ENCODE measurements at places on chromosomes 1 and 21.

GRCh38 chr1:103107741-103108375 lies 464 bp downstream of the COL11A1 start:
- no peak for DNase-seq

DNA sequence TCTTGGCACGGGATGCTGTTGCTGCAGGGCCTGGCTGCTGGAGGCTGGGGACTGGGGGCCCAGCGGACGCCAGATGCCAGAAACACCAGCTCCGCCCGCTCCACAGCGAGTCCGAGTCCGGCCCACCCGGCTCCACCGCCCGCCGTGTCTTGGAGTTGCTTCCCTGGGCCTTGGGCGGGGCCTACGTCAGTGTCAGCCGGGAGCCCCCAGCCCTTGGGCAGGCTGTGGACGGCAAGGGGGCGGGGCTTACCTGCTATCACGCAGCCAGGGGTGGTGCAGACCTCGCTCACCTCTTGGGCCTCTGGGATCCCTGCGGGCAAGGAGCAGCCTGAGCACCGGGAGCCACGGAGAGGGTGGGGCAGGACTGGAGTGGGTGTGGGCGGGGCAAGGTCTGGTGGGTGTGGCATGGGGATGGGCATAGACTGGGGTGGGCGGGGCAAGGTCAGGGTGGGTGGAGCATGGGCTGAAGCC lies 21.8 kb downstream of the MMEL1 start:
- no peak for DNase-seq

- DNase-seq, result no peak
These were observed 235.3 kb upstream of the C1orf105 start for GRCh38 chr1:172185211-172185610.

- DNase-seq, result no peak
These were observed 247.0 kb upstream of the LYPLAL1 start for GRCh38 chr1:218926631-218927030.

- no peak for DNase-seq
These were observed 260.5 kb downstream of the KCNJ6 start for GRCh38 chr21:37655611-37656300.

- DNase-seq, result no peak
These were observed 91.9 kb upstream of the IGSF21 start for GRCh38 chr1:18015719-18016118.

GRCh38 chr1:5906116-5906515 lies 86.1 kb downstream of the NPHP4 start:
- no peak for DNase-seq

DNA sequence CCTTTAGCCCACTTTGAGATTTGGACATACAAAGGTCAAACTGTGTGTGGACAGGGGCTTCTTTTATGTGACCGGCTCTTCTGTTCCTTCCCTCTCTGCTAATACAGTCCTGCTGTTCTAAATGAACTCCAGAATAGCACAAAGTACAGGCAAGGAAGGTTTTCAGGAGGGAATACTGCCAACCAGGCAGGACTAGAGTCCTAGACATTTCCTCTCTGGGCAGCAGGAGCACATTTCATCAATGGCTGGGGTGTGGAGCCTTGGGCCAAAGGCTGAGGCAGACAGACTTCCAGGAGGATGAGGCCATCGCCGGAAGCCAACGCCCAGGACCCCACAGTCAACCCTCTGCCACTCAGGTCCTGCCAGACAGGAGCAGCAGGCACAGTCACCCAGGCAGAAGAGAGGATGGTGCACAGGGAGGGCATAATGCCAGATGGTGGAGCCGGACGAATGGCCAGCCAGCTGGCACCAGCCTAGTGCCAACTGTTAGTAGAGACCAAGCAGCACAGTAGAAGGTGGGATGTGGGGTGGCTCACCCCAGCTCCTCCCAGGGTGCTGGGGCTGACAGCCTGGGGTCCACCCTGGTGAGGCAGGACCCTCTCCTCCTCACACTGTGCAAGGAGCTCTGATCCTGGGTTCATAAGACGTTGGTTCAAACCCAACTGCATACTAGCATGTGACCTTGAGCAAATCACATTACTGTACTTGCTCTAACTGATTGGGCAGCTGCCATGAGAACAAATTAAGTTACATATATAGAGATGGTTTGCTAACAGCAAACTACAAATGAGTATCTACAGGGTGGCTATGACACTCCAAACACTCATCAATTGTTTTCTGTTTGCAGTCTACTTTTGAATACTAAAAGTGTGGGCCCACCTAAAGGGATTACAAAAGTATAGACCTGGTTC lies 410.7 kb downstream of the SIPA1L2 start:
- DNase-seq, result no peak

DNA sequence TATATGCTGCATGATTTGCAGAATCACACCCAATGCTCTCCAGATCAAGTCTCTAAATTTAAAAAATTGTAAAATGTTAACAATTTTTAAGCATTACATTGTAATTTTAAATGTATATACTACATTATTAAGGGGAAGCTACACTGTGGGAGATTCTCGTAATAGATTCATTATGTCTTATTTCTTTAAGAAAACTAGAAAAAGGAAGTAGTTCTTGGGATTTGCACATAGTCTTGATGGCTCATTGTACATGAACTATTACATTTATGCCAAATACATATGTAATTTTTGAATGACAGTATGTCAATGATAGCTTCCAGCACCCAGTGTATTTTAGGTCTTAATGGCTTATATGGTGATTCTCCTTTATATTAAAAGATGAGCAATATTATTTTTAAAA lies 250.3 kb downstream of the PTPRC start:
- no peak for DNase-seq

DNA sequence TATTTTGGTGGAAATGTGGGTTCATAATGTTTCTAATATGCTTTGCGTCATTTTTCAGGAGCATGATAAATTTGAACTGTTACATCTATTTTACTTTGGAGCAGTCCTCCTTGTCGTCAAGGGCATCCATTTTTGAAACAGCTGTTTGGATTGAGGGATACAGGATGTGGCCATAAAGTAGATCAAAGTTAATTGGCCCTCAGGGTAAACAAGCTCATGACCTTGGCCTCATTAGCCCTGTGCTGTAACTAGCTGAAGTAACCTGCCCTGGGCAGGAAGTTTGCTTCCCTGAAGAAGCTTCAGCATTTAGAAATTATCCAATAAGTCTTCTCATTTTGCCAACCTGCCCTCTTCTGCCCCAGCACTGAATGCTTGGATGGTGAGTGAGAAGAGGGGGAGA lies 24.8 kb upstream of the RGL1 start:
- no peak for DNase-seq

- DNase-seq, result no peak
These were observed 51.8 kb upstream of the COL18A1 start for GRCh38 chr21:45353200-45353599.

- DNase-seq, result no peak
These were observed 3.9 kb downstream of the KPNA6 start for GRCh38 chr1:32111789-32112188.

DNA sequence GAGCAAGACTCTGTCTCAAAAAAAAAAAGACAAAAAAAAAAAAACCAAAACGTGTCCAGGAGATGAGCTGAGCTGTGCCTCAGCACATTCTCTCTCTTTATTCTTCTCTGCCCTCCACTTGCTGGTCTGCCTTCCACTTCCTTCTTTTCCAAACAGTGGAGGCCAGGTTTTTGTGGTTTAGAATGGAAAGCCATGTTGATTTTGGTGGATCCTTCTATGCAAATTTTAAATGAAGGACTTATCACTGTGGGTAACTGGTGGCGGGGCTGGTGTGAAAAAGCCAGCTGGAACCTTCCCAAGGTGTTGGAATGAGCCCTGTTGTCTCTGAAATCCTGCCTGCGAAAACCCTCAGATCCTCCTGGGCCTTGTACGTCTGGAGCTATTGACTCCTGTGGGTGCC lies 61.9 kb downstream of the PTPRU start:
- no peak for DNase-seq

DNA sequence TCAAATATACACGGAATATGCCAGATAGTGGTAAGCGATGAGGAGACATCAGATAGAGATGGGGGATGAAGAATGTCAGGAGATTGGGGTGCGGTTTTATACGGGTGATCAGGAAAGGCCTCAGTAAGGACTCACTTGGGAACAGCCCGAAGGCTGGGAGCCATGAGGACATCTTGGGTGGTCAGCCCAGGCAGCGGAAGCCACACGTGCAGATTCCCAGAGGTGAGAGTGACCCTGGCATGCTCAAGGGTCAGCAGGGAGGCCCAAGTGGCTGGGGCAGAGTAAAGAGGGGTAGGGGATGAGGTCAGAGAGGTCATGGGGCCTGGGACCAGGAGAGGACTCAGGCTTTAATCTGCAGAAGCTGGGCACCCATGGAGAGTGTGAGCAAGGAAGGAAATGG lies 106.6 kb downstream of the MATN1 start:
- no peak for DNase-seq

DNA sequence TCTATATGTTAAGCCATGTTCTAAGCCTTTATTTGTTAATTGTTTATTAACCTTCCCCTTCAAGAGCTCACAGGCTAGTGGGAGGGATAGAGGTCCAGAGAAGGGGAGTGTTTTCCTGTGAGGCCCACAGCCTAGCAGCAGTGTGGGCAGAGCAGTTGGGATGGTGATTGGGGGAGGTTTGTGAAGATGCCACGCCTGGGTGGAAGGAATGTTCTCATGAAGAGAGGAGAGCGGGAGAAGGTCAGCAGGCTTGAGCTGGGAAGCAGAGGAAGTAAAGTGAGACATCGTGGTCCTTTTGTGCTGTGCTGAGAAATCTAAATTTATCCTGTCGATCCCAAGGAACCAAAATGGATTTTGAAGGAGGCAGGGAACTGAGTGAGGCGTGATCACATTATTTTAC lies 42.6 kb downstream of the TRAPPC10 start:
- no peak for DNase-seq

- no peak for DNase-seq
These were observed 128.1 kb downstream of the SIPA1L2 start for GRCh38 chr1:232501854-232502253.

DNA sequence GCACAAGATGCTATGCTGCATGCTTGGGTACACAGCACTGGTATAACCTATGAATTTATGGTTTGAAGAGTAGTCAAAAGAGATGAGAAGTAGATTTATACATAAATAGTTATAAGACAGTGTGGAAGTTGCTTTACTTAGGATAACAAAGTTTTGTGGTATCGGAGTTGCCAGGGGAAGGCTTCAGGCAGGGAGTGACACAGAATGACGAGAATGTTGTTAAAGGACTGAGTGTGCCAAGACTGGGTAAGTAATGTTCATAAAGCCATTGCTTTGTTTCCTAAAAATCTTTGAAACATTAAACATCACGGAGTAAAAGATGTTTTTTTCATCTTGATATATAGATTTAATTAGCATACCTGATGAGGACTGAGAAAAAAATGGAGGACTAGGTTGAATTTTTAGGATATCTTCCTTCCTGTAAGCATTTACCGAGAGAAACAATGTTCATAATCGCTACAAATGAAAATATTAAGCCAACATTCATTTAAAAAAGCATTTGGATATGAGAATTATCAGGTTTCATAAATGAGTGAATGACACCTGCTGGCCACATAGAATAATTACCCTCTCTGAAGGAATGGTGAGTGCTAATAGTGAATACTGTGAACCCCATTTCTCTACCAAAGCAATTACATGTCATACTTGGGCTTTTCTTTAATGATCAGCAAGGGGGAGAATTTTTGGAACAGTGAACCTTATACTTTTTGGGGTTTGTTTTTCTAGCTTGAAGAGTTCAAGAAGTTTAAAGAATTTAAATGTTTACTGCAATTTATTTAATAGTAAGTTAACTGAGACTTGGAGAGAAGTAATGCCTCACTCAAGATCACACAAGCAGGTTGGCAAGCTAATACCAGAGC lies 28.4 kb downstream of the EXTL2 start:
- DNase-seq, result no peak

- DNase-seq, result no peak
These were observed 485.4 kb upstream of the LRRC7 start for GRCh38 chr1:69082312-69082711.

DNA sequence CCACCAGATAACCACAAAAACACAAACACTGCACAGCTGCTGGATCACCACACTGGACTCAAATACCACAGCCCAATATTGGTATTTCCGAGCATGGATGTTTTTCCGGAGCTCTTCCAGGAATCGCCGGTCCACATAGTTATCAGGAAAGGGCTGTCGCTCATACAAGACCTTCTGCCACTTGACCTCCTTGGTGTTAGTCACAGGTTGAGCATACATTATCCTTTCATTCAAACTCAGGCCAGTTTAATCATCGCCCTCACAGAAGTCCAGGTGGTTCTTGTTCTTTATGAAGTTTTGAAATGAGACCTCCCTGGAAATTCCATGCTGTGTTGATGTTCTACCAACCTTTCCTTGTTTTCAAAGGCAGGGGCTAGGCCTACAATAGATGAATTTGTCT lies 1.5 kb downstream of the PIGC start:
- DNase-seq, result no peak

- DNase-seq, result no peak
These were observed 1.3 kb upstream of the SLC30A1 start for GRCh38 chr1:211580303-211580687.

DNA sequence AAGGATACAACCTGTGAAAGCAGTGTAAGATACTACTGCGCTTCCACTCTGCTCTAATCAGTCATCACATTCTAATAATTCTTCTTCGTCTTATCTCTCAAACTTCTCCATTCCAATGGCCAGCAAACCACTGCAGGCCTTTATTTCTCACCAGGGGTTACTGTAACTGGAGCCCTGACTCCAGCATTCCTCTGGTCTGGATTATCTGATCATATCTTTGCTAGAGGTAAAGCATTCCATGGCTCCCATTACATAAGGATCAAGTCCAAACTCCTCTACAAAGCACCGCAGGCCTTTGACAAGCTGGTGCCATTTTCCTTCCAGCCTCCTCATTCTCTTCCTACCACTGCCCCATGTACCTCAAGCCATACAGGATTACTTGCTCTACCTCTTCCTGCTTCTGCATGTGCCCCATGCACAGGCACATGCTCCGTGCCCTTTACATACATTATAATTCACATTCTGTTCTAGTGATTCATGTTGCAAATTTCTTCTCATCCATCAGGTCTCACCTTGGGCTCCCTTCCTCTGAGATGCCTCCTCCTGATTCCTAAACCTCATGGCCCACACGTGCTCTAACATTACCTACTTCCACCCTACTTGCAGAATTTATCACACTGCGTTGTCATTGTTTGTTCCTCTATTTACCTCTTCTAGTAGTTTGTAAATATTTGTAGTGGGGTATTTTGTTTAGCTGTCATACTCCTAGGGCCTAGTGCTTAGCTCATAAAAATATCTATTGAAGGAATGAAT lies 9.3 kb upstream of the SERBP1 start:
- no peak for DNase-seq

GRCh38 chr1:229585338-229585737 lies 26.8 kb upstream of the ABCB10 start:
- no peak for DNase-seq

DNA sequence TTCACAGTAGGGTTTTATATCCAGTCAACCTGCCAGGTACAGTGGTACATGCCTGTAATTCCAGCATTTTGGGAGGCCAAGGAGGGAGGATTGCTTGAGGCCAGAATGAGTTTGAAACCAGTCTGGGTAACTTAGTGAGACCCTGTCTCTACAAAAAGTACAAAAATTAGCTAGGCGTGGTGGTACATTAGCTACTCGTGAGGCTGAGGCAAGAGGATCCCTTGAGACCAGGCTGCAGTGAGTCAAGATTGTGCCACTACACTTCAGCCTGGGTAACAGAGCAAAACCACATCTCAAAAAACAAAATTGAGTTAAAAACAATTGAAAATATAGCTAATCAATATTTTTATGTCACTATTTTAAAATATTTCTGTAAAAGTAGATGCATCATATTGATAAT lies 33.2 kb downstream of the DDI2 start:
- no peak for DNase-seq

GRCh38 chr1:63316598-63316983 lies 5.8 kb upstream of the FOXD3 start:
- DNase-seq, result no peak
